ENCODE measurements at places on chromosomes 5 and 9. TPM values are rescaled to one million over a fixed set of nuclear protein-coding genes. Genes with fewer than 3 reads are reported as not detected.
A peak's percentile ranks its signal among the peaks of the same experiment; 100 is the strongest.

The PCA3 gene
- polyA plus RNA-seq = not detected

DNA sequence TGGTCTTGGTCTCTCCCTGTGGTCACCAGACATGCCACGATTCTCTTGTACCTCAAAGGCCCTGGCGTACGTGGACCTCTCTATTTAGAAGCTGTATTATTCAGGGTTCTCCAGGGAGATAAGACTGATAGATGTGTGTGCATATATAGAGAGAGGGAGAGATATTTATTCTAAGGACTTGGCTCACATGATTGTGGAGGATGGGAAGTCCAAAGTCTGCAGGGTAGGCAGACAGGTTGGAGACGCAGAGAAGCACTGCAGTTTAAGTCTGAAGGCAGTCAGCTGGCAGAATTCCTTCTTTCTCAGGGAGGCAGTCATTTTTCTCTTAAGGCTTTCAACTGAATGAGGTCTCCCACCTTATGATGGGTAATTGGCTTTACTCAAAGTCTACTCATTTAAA, 16.3 kb downstream of the C9orf57 start:
- H3K4me3 ChIP-seq = no peak overlapping the region
- H3K4me1 ChIP-seq = no peaks in the 10 kb centered on the region
- H3K27ac ChIP-seq = no peak overlapping the region
- no peaks in the 10 kb centered on the region for H3K27me3 ChIP-seq
- no peak for DNase-seq

DNA sequence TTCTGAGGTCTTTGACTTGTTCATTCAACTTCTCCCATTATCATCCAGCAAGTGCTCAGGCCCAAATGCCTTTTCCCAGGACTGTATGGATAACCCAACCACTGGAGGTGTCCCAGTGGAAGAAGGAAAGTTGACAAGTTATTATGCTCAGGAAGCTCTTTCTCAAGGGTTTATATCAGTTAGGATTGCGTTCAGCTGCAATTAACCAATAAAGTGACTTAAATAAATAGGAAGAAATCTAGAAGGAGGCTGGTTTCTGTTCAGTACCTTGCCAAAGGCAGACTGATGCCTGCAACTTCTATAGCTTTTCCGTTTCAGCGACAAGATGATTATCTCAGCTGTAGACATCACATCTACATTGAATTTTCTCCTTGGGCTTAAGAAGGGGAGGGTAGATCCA, 52.1 kb downstream of the ENC1 start:
- H3K4me1 ChIP-seq = no peaks in the 10 kb centered on the region
- no peak overlapping the region for H3K4me3 ChIP-seq
- no peaks in the 10 kb centered on the region for H3K36me3 ChIP-seq
- DNase-seq = no peak
- H3K27me3 ChIP-seq = no peaks in the 10 kb centered on the region

GRCh38 chr5:71782393-71782770, 63.3 kb downstream of the CARTPT start:
- no peaks in the 10 kb centered on the region for H3K36me3 ChIP-seq
- H3K27ac ChIP-seq = no peak overlapping the region
- DNase-seq = no peak
- peak overlapping the region; percentile 4 for H3K4me3 ChIP-seq
- H3K4me1 ChIP-seq = peaks cover 11% of the 10 kb centered on the region

The FOXD4L6 gene
- polyA plus RNA-seq = not detected

DNA sequence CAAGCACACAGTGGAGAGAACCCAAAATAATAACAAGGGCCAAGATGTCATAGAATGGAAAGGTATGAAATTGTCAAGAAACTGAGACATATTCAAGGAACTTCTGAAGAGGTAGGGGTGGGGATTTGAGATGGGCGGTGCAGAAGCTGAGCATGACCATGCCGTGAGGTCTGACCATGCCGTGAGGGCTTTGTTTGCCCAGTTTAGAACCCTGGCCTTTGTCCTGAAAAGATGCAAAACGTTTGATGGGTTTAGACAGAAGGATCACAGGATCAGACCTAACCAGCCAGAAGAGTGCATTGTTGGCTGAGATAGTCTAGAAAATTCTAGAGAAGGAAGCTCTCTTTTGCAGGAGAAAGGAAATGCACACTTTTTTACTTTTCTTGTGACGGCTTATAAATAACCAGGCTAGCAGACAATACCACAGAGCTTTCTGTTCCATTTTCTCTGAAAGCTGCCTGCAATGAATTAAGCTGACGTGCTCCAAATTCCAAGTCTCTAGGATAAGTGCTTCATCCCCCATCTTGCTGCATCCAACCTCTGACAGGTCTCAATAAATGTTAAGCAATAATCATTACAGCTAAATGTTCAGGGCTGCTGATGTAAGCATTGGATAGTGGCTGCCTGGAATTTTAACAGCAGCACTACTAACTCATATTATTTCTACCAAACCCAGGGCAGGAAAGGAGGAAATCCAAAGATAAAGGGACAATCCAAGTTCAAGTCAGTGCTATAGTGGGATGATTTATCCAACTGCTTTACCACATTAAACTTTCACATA, 110.9 kb upstream of the IL6ST start:
- no peak for DNase-seq
- no peaks in the 10 kb centered on the region for H3K36me3 ChIP-seq
- peaks cover 62% of the 10 kb centered on the region for H3K4me1 ChIP-seq
- no peak overlapping the region for H3K4me3 ChIP-seq
- no peak overlapping the region for H3K27ac ChIP-seq

DNA sequence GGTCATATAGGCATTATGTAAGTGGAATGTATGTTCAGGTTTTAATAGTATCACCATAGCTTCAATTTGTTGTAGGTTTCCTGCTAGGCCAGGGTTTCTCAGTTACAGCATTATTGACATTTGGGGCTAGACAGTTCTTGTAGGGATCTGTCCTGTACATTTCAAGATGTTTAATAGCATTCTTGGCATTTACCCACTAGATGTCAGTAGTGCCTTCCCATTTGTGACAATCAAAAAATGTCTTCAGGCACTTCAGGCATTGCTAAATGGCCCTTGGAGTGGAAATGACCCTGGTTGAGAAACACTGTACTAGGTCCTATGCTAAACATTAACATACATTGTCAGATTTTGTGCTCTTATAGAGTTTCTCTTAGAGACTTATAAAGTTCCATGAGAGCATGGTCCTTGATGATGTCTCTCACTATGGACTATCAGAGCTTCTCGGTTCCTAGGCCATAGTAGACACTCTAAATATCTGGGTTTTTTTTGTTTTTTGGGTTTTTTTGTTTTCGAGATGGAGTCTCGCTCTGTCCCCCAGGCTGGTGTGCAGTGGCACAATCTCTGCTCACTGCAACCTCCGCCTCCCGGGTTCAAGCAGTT, 1.4 kb downstream of the KIF20A start:
- peaks cover 13% of the 10 kb centered on the region for H3K4me1 ChIP-seq
- H3K36me3 ChIP-seq = peaks cover 1% of the 10 kb centered on the region
- no peaks in the 10 kb centered on the region for H3K27me3 ChIP-seq

The AMBP gene
- polyA plus RNA-seq = not detected

DNA sequence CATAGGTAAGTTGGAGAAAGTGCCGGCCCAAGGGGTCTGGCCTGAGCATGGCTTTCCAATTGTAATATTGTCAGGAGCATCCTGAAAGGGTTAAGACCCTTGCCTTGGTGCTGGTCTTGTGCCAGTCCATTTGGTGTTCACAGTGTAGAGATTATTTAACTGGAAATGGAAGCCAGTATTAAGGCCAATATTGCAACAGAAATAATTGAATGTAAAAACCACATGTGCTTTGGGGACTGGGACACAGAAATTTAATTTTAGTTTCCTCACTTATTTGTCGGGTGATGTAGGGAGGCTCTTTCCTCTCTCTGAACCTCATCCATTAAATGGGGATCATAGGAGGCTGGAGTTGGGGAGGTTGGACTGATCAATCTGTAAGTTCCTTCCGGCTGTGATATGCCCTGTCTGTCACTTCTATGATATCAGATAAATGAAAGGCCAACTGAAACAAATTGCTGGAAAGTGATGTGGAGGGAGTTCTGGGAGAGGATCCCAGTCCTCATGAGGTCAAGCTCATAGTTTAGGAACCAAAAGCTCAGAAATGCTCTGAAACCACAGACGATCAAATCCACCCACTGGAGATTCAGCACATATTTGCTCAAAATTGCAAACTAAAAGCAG, 54.8 kb upstream of the COL15A1 start:
- no peaks in the 10 kb centered on the region for H3K27me3 ChIP-seq
- no peak overlapping the region for H3K4me3 ChIP-seq
- no peaks in the 10 kb centered on the region for H3K4me1 ChIP-seq
- no peaks in the 10 kb centered on the region for H3K36me3 ChIP-seq

DNA sequence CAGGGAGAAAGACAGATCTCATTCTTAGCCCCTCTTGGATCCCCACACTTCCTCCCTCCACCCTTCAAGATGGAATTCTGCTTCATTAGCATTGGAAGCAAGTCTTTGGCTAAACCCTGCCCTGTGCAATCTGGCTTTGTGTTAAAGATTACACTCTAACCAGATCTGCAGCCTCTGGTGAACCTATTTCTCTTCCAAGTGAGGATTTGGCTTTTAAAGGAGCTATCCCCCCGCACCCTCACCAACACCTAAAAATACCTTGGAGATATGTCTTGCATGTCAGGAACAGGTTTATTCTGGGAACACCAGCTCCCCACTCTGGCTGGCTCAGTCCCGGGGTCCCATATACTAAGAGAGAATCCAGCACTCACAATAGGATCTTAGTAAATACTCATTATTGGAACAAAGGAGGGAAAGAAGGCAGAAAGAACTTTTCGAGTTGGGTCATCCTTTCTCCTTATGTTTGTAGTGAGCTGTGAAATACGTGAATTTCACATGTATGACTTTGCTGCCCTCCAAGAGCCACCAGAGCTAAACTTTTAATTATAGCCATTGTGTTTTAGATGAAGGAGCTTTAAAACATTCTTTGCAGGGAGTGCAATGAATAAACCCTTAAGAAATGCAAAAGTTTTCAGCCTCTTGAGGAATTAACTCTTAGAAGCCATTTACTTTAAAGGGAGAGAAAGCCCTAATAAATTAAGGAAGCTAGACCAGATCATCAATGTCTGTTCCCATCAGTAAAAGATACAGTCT, 53.7 kb upstream of the HRH2 start:
- no peaks in the 10 kb centered on the region for H3K4me1 ChIP-seq
- H3K36me3 ChIP-seq = no peaks in the 10 kb centered on the region
- no peaks in the 10 kb centered on the region for H3K27me3 ChIP-seq
- H3K27ac ChIP-seq = no peak overlapping the region
- no peak overlapping the region for H3K4me3 ChIP-seq

GRCh38 chr5:81779916-81780266, 29.0 kb upstream of the SSBP2 start:
- DNase-seq = no peak
- peak overlapping the region; percentile 65 for H3K27ac ChIP-seq
- H3K4me3 ChIP-seq = peak overlapping the region; percentile 66
- H3K4me1 ChIP-seq = peaks cover 10% of the 10 kb centered on the region
- no peaks in the 10 kb centered on the region for H3K36me3 ChIP-seq
- no peaks in the 10 kb centered on the region for H3K27me3 ChIP-seq
